Activated CD4-positive, alpha-beta T cell treated with anti-CD3 and anti-CD28 coated beads, Interleukin-2, amount 50 U/mL, for 4 hours (primary cell): ENCODE measurements at places on chromosomes 6 and 20.

- DNase-seq = no peak
These were observed 901.3 kb upstream of the CITED2 start for GRCh38 chr6:140275725-140276124.

GRCh38 chr20:4685923-4686221, 35.8 kb upstream of the PRND start:
- no peak for DNase-seq

DNA sequence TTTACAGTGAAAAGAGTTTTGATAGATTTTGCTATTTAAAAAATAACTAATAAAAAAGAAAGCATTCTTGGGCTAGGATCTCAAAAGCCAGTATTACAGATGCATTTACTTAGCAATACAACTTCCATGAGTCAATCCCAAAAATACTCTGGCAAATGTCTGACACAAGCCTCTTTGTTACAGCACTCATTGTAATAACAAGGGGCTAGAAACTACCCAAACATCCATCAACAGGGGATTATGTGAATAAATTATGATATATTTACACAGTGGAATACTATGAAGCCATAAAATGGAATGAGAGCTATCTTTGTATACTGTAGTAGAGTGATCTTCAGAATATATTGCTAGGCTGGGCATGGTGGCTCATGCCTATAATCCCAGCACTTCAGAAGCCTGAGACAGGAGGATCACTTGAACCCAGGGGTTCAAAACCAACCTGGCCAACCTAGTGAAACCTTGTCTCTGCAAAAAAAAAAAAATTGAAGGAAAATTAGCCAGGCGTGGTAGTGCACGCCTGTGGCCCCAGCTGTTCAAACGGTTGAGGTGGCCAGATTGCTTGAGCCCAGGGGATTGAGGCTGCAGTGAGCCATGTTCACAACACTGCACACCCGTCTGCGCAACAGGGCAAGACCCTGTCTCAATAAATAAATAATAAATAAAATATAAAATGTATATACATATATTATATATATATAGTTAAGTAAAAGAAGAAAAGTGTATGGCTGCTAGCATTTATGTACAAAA, 34.7 kb upstream of the TOP1 start:
- DNase-seq = no peak

DNA sequence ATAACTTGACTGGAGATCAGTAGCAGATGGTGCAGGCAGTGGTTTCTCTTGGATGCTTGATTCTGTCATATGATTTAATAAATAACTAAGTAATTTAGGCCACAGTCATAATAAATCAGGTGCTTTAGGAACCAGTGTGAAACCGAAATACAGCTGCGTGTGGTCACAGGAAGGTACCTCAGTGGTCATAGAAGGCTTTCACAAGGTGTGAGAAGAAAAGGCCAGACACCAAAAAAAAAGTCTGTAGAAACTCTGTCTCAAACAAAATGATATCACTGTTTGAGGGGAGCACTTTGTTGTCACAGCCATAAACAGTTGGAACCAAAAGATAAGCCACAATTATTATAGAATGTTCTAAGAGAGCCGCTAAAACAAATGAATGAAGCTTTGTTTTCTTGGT, 56.5 kb downstream of the ARMC2 start:
- no peak for DNase-seq

- DNase-seq = no peak
These were observed 9.0 kb downstream of the OR2B6 start for GRCh38 chr6:27966044-27966443.

GRCh38 chr20:12055161-12055560, 137.5 kb downstream of the BTBD3 start:
- DNase-seq = no peak

DNA sequence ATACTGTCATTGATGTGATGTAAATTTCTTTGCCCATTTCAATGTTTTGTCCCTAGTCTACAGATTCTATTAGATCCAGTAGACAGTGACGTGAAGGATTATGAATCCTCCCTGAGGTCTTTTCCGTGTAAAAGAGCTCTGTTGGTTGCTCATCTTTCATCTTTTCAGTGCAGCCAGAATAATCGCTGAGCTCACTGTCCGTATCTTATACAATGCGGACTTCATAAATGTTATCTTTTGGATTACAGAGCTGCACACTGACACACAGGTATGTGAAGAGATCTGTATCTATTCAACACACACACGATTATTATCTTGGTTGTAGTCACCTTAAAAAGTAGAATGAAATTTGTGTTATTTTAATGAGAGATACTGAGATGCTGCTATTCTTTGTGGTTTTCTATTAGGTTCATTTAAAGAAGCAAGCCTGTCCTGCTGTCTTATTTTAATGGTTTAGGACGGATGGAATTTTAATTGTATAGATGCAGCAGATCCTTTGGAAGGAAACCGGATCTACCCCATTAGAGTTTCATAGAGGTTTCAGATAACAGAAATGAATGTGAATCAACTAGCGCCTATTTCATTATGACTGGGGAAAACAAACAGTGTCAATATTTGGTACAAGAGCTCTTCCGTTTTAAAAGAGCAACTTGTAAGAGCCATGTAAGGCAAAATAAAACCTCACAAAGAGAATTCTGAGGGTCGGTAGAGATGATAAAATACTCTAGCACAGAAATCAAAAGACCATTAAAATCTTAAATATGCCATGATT, 79.4 kb downstream of the BMP6 start:
- DNase-seq = no peak

- DNase-seq = no peak
These were observed 46.1 kb upstream of the ARFGEF2 start for GRCh38 chr20:48875233-48875913.

DNA sequence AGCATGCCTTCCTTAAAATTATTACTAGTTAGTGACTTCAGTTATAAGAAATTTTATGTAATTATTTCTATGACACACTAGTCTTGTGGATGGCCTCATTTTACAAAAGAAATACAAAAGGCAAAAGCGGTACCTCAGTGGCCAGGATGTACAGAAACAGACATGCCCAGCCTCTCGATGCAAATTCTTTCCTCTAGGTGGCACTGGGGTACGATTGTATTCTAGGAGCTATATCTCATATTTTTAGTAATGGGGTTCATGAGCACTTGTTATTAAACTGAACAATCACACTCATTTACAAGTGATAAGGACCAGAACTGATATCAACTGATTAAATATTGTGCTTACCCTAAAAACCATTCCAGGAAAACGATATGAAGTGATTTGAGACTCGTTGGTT, 59.8 kb downstream of the SOD2 start:
- no peak for DNase-seq

DNA sequence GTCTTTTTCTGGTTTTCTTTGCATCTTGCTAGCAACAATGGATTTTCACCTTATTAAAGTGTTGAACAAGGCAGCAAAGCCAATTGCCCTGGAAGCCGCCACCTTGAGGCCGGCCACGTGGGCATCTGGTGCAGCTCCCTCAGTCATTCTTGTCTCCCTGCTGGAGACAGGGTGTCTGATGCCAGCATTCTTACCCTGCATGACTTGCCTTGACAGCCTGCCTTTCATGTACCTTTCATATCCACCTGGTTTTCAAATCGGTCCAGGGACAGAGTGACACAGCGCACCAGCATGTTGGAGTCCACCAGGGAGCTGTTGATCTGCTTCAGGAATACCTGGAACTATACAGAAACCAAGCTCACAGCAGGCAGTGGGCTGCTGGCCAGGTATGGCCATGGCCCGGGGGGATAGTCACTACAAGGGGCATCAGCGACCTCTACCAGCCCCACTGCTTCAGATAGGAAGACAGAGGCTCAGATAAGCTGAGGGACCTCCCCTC, 49.8 kb downstream of the MYH7B start:
- DNase-seq = no peak

GRCh38 chr20:63316502-63316921, 23.5 kb downstream of the COL20A1 start:
- DNase-seq = no peak

DNA sequence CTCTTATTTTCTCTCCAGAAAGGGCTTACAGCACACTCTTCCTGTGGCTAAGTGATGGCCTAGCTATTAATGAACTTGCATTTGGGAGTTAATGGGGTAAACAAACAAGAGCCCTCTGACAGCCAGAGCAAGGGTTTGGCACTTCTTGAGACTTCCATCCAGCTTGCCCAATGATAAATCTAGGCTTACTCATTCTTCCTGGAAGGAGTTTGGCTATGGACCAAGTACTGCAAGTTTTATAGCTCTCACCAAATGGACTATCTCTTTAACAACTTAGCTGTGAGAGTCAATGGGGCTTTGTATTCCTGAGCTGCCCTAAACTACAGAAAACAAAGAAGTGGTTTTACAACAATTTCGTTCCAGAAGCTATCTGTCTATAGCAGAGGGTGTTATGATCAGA, 16.7 kb upstream of the PI3 start:
- no peak for DNase-seq

GRCh38 chr20:52924411-52925271, 47.5 kb upstream of the TSHZ2 start:
- DNase-seq = no peak

- no peak for DNase-seq
These were observed 50.6 kb downstream of the PDSS2 start for GRCh38 chr6:107408714-107409113.

DNA sequence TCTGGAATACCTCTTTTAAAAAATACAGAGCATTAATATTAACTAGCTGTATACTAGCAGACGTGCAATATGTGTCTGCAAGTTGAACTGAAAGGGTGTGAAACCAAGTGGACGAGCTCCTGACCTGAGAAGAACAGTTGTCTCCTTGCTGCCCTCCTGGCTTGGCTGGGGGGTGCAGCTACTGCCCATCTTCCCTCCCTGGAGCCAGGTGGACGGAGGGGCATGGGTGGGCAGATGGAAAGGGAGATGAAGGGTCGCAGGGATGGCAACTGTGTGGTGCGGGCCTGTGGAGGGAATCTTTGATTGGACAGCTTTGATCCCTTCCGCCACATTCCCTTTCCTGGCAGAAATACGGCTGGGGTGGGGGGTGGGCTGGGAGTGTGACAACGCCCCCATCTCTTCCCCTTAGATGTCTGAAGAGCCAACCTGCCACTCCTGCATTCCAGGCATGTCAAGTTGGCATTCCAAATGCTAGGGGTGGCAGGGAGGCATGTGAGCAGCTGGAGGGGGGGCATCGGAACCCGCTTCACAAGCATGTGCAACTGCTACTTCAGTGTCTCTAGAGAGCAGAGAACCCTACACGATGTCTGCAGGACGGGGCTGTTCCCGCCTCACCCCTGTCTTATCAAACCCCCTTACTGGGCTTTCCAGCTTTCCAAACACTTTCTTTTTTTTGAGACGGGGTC, 37.3 kb downstream of the SRSF3 start:
- DNase-seq = no peak

DNA sequence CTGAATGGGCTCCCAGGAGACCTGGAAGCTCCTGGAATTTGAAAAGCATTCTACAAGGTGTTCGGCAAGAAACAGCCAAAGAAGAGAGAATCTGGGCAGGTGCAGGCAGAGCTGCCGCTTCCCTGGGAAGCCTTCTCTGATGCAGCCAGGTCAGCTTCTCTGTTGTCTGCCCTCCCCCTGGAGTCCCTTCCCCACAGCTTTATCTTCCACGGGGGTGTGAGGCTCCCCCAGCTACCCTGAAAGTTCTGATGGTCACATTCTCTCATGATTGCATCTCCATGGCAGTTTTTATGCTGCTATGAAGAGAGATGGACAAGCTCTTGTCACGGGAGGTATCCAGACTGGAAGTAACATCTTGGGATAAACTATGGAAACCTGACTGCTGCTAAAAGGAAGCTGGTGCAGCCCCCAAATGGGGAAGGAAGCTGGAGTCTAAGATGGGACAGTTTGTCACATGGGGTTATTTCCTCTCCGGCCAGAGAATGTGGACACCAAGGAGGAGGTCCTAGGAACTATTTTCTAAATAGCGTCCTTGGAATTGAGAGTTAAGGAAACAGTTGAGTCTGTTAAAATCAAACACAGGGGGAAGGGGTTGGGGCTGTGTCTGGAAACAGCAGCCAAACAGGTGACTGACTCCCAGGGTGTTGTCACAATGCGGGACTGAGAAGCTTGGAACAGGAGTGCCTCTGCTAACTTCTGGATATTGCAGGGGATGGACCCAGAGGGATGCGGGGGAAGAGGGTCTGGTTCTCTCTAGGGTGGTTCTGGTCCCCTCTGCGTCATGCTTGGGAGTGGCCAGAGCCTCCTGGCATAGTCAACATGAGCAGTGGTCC, 91.1 kb downstream of the ASXL1 start:
- DNase-seq = no peak

- no peak for DNase-seq
These were observed 131.5 kb downstream of the MTHFD1L start for GRCh38 chr6:150996968-150997367.

DNA sequence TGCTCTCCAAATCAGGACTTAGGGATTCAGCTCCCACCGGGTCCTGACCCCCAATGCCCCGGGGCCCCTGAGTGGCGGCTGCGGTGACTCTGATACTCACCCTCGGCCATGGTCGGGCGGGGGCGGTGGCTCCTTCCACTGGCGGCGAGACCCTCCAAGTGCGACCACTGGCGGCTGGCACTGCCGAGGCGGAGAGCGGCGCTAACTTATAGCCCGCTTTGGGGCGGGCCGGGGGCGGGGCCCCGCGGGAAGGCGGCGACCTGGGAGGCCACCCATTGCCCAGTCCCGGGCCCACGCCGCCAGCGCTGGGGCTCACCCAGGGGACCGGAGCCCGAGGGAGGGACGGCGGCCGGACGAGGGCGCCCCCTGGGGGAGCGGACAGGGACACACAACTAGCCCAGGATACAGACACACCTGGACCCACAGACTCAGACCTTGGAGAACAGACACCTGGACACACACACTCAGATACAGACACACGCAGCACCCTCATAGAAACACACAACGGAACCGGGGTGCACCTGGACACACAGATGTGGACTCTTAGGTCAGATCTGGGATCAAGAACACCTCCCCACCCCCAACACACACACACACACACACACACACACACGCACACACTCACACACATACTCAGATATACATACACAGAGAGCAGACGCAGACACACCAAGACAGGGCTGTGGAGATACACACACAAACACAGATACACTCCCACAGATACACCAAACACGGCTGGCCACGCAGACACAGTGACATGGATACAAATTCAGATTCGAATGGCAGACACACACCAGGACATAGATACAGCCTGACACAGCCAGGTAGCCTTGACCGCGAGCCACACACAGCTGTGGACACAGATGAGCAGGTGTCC, at the start of gene TGM2:
Gene TGM2, minus strand, starts transcription at position 182 of the 877 bp plus-strand sequence. Its CDS starts 72 bp downstream, at position 110.
- no peak for DNase-seq

GRCh38 chr20:62183426-62184142, 756 bp downstream of the MTG2 start:
- DNase-seq = no peak

DNA sequence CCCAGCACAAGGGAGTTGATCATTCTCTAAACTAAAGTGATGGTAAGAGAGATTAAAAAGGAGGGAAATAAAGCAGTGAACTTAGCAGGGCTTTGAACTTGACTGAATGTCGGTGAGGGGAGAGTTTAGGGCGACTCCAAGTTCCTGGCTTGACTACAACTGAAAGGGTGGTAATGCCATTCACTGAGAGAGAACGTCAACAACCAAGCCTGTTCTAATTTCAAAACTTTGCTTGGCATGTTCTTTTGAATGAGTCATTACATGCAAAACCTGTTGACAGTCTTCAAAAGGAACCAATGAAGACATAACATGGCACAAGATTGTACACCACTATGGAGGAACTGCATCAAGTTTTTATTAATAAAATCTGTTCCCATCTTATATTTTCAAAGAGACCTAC, 10.3 kb upstream of the MYB start:
- no peak for DNase-seq

GRCh38 chr20:10798811-10799210, 125.0 kb upstream of the JAG1 start:
- DNase-seq = no peak
